ENCODE measurements at places on chromosomes 3 and 15. TPM values are rescaled to one million over a fixed set of nuclear protein-coding genes. Genes with fewer than 3 reads are reported as not detected.

HESX1 gene
- total RNA-seq, result 0.98 TPM

MASP1 gene
- 1.4 TPM for total RNA-seq

DNA sequence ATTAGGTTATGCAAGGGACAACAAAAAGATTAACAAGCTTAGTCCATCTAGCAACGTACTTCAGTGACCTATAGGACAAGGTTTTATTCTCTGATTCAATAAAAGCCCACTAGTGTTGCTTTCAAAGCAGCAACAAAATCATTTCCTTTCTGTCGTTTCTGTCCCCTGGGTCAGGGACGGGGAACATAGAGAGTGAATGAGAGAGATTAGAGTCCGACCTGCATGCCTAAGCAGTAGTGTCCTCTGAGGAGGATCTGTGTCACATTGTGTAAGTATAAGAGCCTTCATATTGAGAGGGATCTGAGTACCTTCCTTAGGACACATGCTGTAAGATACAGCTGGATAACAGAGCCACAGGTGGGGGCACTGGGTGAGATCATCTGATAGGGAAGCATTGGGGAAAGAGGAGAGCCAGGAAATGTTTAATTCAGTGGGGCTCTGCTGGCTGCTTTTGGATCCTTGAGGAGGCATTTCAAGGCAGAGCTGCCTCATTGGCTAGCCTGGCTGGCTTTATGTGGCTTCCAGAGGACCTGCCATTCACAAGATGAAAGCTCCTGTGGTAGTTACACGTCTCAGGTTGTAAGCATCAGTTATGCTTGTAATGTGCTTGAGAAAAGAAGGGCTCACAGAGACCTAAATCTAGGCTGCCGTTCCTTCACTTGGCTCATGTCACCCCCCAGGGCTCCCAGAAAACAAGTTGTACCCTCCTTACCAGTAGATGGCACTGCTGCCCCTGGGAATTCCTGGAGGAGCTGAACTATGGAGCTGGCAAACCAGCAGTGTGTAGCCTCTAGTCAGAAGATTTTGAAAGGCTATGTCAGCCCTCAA lies 2.7 kb downstream of the TMEM108 start:
- H3K27ac ChIP-seq, result no peak overlapping the region
- no peaks in the 10 kb centered on the region for H3K36me3 ChIP-seq
- peak overlapping the region; percentile 27 for H3K4me3 ChIP-seq
- H3K27me3 ChIP-seq, result peaks cover 50% of the 10 kb centered on the region

DNA sequence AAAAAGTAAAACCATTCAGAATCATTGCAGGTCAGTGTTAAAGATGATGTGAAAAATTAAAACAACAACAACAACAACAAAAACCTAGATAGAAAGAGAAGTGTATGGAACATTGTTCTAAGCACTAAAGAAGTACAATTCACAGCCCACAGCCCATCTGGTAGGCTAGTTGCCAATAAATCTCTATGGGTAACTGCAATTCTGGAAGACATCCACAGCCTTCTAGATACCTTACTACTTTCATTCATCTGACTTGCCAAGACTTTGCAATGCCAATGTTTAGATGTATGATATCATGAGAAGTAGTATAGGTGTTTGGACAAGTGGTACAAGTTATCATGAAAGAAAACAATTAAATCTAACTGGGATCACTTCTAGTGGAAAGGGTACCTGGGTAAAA lies 198.6 kb downstream of the VGLL3 start:
- DNase-seq, result no peak
- H3K27ac ChIP-seq, result no peak overlapping the region
- no peak overlapping the region for H3K4me3 ChIP-seq
- no peaks in the 10 kb centered on the region for H3K27me3 ChIP-seq

GRCh38 chr15:74376226-74376625 lies 8.8 kb upstream of the CYP11A1 start:
- DNase-seq, result no peak
- H3K36me3 ChIP-seq, result no peaks in the 10 kb centered on the region
- no peak overlapping the region for H3K4me3 ChIP-seq
- peaks cover 26% of the 10 kb centered on the region for H3K27me3 ChIP-seq

DNA sequence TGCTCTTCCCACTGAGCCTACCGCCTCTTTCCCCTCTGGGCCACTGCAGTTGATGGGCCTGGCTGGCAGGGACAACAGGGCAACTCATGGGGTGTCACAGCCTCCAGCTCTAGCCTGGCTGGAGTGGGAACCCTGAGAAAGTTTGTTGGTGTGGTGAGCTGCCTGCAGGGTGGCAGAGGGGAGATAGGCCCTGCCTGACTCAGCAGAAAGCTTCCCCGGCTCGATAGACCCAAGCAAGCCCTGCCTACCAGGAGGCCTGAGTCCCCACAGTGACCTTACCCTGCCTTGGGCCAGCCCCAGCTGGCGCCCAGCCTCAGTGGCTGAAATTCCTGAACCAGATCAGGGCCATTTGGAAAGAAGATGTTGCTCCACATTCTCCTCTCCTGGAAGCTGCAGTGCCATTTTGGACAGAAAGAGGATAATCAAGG lies 29.4 kb downstream of the ABTB1 start:
- no peak overlapping the region for H3K27ac ChIP-seq
- no peak for DNase-seq
- peaks cover 6% of the 10 kb centered on the region for H3K36me3 ChIP-seq

SERINC4 gene
- 0.35 TPM for total RNA-seq

ZIC4 gene
- total RNA-seq, result 4.5 TPM

DNA sequence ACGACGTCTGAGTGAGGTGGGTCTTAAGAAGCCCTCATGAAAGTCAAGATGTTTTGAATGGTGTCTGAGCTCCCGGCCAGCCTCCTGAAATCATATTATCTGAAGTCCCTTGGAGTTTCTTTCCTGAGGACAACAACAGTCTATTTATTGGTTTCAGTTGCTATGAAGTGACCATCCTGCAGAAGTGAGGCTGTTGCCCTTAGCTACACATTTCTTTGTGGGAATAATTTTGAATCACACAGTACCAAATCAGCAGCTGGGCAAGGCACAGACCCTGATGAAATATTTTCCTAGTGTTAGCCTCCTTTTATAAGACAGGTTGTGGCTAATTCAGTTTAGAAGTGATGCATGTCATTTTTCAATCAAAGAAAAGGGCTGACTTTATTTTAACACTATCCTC lies 220.7 kb upstream of the AZI2 start:
- H3K27me3 ChIP-seq, result peaks cover 22% of the 10 kb centered on the region
- peak overlapping the region; percentile 24 for H3K27ac ChIP-seq
- H3K4me3 ChIP-seq, result no peak overlapping the region
- no peak for DNase-seq
- no peaks in the 10 kb centered on the region for H3K36me3 ChIP-seq
- peaks cover 16% of the 10 kb centered on the region for H3K4me1 ChIP-seq

DNA sequence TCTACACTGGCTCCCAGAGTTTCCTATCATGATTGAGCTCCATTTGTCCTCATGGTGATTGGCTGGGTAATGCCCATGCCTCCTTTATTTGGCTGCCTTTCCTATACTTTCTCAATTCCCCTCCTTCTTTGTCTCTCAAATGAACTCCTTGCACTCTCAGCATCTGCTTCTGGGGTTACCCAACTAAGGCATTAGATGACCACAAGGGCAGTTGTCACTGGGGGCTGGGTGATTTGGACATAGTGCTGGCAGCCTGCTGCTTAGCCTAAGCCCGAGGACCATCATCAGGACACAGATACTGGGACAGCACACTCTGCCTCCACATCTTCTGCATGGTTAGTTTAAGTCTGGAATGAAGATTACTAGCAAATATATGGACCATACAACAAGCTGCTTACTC lies 49.2 kb upstream of the LRRFIP2 start:
- H3K27ac ChIP-seq, result no peak overlapping the region
- H3K4me1 ChIP-seq, result peaks cover 10% of the 10 kb centered on the region
- no peaks in the 10 kb centered on the region for H3K36me3 ChIP-seq
- DNase-seq, result no peak

GRCh38 chr3:36969540-36970432 lies 23.1 kb downstream of the EPM2AIP1 start:
- peak overlapping the region; percentile 97 for H3K27ac ChIP-seq
- H3K27me3 ChIP-seq, result no peaks in the 10 kb centered on the region
- peak overlapping the region; percentile 42 for H3K4me3 ChIP-seq
- peak; percentile 46 for DNase-seq
- H3K36me3 ChIP-seq, result peaks cover 6% of the 10 kb centered on the region
- H3K4me1 ChIP-seq, result peaks cover 34% of the 10 kb centered on the region

DNA sequence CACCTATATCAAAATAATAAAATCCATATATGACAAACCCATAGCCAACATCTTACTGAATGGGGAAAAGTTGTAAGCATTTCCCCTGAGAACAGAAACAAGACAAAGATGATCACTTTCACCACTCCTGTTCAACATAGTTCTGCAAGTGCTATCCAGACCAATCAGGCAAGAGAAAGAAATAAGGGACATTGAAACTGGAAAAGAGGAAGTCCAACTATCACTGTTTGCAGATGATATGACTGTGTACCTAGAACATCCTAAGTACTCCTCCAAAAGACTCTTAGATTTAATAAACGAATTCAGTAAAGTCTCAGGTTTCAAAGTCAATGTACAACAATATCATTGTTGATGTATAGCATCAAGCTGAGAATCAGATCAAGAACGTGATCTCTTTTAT lies 35.6 kb upstream of the FGF7 start:
- DNase-seq, result no peak
- H3K36me3 ChIP-seq, result no peaks in the 10 kb centered on the region
- H3K4me1 ChIP-seq, result no peaks in the 10 kb centered on the region
- H3K4me3 ChIP-seq, result no peak overlapping the region
- no peaks in the 10 kb centered on the region for H3K27me3 ChIP-seq
